NCI-H524 treated with DMSO at 0.1 percent for 48 hours (cell line): ENCODE measurements at places on chromosomes 1 and 21.

DNA sequence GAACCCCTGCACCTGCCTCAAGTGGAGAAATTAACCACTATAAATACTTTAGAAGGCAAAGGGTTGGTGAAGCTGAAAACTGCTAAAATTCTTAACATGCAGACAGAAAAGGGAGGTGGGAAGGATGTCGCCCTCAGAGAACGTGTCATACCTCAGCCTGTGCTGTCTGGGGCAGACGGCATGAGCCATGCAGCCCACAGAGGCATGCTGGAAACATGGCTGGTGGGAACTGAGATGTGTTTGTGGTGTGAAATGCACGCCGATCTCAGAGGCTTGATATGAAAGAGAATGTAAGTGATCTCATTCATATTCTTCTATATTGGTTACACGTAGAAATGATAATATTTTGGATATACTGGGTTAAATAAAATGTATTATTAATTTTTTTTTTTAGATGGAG lies 16.3 kb downstream of the AGPAT3 start:
- DNase-seq: no peak

DNA sequence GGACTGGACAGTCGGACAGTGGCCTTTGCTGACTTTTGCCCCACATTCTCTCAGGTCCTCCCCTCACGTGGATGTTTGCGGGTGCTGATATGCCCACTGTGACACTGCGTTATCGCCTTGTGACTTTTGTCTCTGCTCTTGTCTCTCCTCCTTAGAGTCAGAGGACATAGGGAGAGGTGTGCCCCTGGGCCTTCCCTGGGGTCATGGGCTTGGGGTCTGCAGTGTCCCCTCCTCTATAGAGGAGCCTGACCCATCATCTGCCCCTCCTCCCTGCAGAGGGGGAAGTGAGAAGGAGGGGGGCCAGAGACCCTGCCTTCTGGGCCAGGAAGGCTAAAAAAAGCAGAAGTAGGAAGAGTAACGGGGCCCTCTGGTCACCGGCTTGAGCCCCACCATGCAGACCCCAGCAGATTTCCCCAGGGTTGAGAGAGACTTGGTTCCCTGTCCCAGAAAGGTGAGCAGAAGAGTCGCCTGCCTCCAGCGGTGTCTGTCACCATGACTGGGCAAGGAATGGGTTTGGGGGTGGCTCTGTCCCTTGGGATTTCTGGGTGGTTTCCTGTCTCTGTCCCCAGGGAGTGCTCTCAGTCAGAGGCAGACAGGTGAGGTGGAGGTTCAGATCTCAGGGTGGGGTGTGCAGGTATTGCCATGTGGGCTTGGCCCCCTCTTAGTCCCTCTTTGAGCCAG lies 13.3 kb downstream of the RPS6KA1 start:
- no peak for DNase-seq

- peak; percentile 49 for DNase-seq
These were observed 459.2 kb upstream of the RUNX1 start for GRCh38 chr21:35508139-35508888.

DNA sequence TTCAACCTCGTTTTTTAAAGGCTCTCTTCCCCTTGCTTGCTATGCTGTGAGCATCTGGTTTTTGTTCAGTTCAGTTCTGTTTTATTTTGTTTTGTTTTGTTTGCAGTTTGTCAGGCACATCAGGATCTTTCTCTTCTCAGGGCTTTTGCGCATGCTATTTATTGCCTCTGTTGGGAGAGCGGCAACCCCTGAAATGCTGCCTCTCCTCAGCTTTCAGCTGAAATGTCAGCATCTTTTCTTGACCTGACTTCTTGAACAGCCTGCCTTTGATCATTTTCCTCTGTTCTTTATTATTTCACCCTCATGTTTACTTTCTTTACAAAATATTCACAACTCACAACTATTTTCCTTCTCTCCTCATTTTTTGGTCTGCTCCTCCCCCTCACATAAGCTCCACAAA lies 50.4 kb upstream of the RC3H1 start:
- no peak for DNase-seq

DNA sequence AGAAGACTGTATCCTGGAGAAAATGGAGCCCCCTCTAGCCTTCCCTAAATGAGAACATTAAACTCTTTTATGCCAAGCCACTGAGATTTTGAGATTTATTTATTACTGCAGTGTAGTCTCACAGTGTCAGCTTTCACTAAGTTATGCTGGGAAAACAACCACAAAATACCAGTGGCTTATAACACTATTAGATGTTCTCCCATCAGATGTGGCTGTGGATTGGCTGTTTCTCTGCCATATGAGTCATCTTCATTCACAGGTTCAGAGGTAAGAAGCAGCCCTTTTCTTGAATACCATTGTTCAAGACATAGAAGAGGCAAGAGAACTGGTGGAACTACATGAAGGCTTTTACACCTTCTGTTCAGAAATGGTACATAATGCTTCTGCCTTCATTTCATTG lies 32.1 kb upstream of the ST6GALNAC5 start:
- no peak for DNase-seq

- no peak for DNase-seq
These were observed 100.9 kb downstream of the NAV1 start for GRCh38 chr1:201639826-201640225.

DNA sequence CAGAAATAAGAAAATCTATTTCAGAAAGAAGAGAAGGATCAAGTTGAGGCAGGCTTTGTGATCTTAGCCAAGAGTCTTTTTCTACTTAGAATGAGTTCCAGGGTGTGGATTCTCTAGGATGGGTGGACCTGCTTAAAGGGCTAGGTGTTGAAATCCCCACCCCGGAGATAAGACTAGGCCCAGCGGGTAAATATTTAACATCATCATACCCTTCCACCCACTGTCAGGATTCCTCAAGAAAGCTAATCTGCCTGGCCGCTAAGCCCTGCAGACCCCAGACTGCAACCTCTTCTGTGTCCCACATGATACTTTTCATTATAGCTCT lies 5.8 kb downstream of the IGSF9 start:
- no peak for DNase-seq

DNA sequence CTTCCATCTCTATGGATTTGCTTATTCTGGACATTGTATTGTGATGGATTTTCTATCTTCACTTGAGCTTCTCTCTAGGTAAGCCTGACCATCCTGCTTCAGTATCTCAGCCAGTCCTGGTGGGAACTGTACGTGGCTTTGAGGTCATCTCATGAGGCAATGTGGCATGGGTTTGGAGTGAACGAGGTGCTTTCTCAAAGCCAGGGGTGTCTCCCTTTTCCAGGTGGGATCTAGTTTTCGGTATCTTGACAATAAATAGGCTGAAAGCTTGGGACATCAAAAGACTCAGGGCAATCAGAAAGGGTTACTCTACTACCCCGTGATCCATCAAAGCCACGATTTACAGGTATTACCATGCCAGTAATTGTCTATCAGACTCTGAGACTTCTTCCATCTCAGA lies 40.8 kb downstream of the AZIN2 start:
- no peak for DNase-seq

DNA sequence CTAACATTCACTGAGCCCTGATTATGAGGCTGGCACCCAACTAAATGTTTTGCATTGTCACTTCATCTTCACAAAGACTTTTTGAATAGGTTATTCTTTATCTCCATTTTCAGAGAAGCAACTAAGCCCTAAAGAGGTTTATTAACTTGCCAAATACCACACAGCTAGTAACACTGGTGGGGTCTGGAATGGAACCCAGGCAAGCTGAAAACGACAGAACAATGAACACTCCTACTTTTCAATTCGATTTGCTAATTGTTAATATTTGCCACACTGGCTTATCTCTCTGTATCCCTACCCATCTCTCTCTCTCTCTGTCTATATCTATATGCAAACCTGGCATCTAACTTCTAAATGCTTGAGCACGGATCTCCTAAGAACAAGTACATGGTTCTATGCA lies 40.6 kb downstream of the MRPL39 start:
- no peak for DNase-seq

DNA sequence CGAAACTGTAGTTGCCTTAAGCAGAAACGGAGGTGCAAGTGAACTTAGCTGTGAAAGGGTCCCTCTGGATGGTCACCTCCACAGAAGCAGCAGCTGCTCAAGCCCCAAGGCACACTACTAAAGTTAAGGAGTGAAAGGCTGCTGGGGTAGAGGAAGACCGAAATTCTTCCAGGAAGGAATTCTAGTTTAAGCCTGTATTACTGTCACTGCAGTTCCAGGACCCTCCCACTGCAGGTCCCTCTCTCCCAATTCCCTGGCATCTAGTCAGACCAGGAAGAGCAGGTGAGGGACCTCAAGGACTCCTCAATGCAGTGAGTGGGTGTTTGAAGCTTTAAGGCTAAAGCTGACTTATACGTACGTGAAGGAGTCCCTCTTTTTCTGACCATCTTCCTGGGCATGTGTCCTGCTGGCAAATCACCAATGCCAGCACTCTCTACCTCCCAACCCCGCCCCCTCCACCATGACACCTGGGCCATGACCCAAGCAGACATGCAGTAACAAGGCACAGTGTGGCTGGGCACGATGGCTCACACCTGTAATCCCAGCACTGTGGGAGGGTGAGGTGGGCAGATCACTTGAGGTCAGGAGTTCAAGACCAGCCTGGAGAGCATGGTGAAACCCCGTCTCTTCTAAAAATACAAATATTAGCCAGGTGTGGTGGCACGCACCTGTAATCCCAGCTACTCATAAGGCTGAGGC lies 57.2 kb downstream of the TGFBR3 start:
- DNase-seq: no peak

DNA sequence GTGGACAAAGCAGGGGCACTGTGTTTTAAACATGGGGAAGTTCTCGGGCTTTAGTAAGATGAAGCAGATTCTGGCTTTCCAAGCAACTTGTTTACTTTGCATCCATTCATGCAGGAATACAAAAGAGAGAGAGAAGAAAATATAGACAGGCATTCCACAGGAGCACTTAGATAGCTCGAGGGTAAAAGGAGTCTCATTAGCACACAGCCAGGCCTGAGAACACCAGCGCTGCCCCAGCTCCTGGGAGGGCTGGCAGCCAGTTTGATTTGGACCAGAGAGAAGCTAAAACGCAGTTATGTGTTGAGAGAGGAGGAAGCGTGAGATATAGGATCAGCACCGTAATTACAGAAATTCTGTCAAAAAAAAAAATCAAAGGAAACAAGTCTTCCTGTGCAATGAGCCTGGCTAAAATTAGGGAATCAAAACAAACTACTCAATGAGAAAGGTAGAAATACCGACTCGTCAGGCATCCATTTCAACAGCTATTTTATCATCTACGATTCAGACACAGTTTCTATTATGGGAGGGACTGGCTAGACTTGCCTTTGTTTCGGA lies 68.2 kb downstream of the CLSTN1 start:
- no peak for DNase-seq

DNA sequence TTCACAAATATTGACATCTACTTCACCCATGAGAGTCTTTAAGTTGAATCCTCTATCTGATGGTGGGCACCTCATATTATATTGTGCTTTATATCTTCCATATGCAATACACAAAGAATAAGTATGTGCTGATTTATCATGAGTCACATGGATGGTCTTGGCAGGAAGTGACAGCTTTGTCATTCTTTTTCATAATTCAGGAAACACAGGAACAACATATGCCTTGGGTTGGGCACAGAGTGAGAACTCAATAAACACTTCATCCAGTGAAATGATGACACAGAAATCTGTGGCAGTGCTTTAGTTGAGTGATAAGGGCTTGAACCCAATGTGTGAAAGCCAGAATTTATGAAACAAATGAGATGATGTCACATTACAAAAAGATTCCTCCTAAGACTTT lies 41.2 kb downstream of the GADD45A start:
- DNase-seq: no peak

DNA sequence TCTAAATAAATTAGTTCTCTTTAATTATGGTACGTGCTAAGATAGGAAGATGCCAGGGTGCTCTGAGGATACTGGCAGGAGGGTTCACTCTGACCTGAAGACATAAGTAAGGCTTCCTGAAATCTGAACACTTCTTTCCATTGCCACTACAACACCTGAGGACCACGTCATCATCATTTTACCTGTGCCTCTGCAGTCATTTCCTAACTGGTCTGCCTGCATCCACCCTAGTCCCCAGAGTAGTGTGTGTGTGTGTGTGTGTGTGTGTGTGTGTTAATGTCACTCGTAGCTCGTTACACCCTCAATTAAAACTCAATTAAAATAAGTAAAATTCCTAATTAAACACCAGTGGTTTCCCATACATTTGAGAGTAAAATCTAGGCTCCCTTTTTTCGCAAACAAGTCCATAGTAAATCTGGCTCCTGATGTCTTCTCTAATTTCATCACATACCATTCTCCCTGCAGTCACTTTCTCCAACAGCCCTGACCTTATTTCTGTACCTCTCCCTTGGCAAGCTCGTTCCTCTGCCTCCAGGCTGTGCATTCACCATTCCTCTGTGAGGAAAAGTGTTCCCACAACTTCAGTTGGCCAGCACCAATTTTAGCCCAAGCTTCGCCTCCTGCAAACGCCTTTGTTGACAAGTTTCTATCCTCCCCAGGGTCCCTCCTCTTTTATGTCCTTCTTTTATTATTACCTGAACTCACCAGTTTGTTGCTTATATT lies 8.7 kb downstream of the IL12RB2 start:
- no peak for DNase-seq

GRCh38 chr1:90561103-90561783 lies 155.9 kb downstream of the BARHL2 start:
- DNase-seq: no peak

- no peak for DNase-seq
These were observed 12.2 kb downstream of the EVA1C start for GRCh38 chr21:32424674-32425073.

- DNase-seq: no peak
These were observed 604.5 kb downstream of the PLPP3 start for GRCh38 chr1:55974714-55975441.

- no peak for DNase-seq
These were observed 11.2 kb downstream of the CASQ2 start for GRCh38 chr1:115757326-115757725.

- DNase-seq: peak; percentile 67
These were observed 85.5 kb upstream of the KIAA0040 start for GRCh38 chr1:175277783-175278733.

GRCh38 chr1:197632651-197633050 lies 142.6 kb downstream of the DENND1B start:
- peak; percentile 8 for DNase-seq

DNA sequence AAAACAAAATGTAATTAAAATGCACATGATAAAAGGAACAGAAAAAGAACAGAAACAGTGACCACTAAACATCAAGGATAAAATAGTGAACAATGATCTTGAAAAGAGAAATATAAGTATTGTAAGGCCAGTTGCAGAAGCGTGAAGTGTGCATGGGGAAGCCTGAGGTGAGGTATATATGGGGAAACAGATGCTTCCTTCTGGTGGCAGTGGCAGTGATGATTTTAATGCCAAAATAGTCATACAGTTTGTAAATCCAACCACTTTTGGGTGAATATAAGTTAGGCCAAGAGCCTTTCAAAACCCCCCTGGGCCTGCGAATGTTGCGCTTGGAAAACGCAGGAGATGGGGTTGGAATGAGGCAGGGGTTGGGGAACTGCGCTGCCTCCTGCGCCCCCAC lies 27.3 kb downstream of the TTC3 start:
- DNase-seq: no peak

- DNase-seq: no peak
These were observed 965.2 kb downstream of the TTLL7 start for GRCh38 chr1:83033682-83034081.

GRCh38 chr1:230205719-230206198 lies 138.7 kb downstream of the GALNT2 start:
- no peak for DNase-seq
